ENCODE measurements at places on chromosomes 7 and 10. TPM values are rescaled to one million over a fixed set of nuclear protein-coding genes. Genes with fewer than 3 reads are reported as not detected.
A peak's percentile ranks its signal among the peaks of the same experiment; 100 is the strongest.

ARMC3 gene
- total RNA-seq = 0.33 TPM

IDI2 gene
- not detected for total RNA-seq

ZCCHC24 gene
- total RNA-seq = 19.8 TPM

NXPH1 gene
- total RNA-seq = not detected

C10orf88 gene
- 1.6 TPM for total RNA-seq

DNA sequence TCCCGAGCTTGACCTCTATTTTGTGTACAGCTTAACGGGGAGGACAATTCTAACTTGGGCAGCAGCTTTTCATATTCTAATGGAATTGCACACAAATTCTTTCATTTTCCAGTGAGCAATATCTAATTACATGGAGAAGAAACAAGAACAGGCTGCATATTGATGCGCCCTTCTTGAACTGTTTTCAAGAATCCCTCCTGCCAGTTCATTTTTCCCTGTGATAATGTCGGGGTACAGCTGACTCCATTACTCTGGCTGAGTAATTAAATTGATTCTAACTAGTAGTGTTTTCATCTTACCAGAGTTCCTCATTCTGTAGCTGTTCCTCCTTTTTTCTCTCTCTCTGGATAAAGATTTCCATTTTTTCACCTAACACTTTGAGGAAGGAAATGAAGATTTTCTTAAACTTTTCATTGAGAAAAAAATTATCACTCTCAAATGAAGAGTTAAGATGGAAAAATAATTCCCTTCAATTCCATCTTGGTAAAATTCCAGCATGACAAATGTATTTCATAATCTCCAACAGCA lies 190.9 kb downstream of the FANK1 start:
- no peaks in the 10 kb centered on the region for H3K36me3 ChIP-seq
- H3K27me3 ChIP-seq = no peaks in the 10 kb centered on the region
- no peak overlapping the region for H3K4me3 ChIP-seq
- DNase-seq = no peak
- H3K4me1 ChIP-seq = no peaks in the 10 kb centered on the region

GRCh38 chr7:66634816-66635215 lies 6.1 kb downstream of the KCTD7 start:
- H3K27ac ChIP-seq = no peak overlapping the region
- H3K27me3 ChIP-seq = no peaks in the 10 kb centered on the region
- no peak overlapping the region for H3K4me3 ChIP-seq
- peaks cover 2% of the 10 kb centered on the region for H3K4me1 ChIP-seq
- peaks cover 2% of the 10 kb centered on the region for H3K36me3 ChIP-seq

DNA sequence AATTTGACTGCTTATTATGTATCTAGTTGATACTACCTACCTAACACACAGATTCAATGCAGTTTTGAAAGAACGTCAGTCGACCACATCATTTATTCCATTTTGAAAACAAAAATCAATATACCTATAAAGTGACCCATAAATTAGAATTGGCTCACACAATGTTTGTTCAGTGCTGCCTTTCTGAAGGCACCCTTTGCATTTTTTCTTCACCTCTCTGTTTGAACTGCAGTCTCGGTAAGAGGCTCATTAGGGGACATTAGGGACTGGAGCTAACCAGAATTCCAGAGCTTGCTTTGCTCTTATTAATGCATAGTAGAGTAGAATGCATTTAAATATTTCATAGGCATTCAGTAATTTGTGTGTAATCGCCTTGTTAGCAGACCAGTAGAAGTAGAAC lies 234.1 kb downstream of the FOXP2 start:
- no peaks in the 10 kb centered on the region for H3K27me3 ChIP-seq
- H3K4me1 ChIP-seq = no peaks in the 10 kb centered on the region
- no peak overlapping the region for H3K4me3 ChIP-seq
- H3K27ac ChIP-seq = no peak overlapping the region

DNA sequence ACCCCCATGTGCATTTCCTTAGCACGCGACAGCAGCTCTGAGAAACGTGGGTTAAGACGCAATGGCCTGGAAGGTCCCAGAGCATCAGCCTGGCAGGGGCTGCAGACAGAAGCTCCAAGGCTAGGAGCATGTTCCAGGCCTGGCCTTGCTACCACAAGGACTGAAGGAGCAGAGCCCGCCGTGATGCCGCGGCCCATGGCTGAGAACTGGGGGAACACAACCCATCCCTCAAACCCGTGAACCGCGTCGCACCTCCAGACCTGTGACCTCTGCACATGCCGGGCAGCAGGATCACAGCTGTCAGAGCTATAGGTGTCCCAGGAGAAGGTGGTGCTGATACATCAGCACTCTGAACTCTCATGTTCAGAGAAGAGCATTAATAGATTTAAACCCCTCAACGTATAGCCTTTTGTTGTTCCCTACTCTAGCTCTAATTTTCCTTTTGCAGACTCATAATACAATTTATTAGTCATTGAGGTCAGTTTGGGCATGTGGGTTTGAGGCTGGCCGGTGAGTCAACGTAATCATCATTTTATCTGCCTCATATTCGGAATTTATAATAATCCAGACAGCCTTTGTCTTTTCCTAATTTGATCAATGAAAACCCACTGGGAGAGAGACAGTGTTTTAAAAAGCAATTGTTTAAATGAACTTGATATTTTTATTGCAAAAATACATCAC lies 222.5 kb upstream of the TCERG1L start:
- no peaks in the 10 kb centered on the region for H3K36me3 ChIP-seq
- no peak for DNase-seq
- H3K27me3 ChIP-seq = no peaks in the 10 kb centered on the region
- no peak overlapping the region for H3K4me3 ChIP-seq
- H3K27ac ChIP-seq = no peak overlapping the region

GRCh38 chr7:151351967-151352366 lies 10.4 kb downstream of the NUB1 start:
- H3K36me3 ChIP-seq = no peaks in the 10 kb centered on the region
- no peak overlapping the region for H3K27ac ChIP-seq

DNA sequence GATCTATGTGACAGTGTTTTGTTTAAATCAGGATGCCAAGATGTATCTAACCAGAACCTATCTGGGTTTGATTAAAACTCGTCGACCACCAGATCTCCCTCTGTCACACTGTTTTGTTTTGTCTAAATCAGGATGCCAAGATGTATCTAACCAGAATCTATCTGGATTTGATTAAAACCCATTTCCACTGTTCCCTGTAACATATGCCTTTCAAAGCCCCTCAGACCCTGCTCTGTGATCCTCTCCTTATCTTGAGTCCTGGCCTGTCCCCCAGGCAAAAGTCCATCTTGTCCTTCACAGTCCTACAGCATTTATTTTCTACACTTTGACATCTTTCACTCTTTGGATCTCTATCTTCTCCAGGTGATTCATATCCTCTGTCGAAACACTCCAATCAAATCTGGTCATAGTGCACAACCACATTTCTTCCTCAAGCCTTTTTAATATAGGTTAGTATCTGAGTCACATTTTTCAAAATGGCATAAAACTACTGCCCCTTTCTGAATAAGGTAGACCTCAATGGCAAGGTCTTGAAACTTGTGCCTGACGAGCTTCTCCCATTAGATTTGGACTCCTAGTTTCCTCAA lies 32.5 kb downstream of the ERLIN1 start:
- no peaks in the 10 kb centered on the region for H3K4me1 ChIP-seq
- no peaks in the 10 kb centered on the region for H3K36me3 ChIP-seq
- H3K27ac ChIP-seq = no peak overlapping the region
- no peaks in the 10 kb centered on the region for H3K27me3 ChIP-seq
- no peak overlapping the region for H3K4me3 ChIP-seq

DNA sequence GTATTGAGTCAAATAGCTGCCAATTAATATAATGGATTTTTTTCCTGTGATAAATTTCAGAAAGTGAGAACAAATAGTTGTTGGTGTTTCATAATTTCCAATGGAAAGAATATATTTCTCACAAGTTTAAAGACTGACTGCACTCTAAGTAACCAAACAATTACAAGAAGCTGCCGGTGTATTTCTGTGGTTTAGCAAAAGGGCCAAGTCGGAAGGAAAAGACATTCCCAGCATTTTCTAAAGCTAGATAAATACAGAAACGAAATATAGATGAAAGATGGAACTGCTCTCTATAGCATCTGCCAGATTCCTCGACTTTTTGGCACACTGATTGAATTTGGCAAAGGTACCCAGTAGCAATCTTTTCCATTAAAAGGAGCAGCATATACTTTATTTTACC lies 92.7 kb upstream of the MKX start:
- H3K36me3 ChIP-seq = no peaks in the 10 kb centered on the region
- H3K27me3 ChIP-seq = no peaks in the 10 kb centered on the region
- H3K4me3 ChIP-seq = no peak overlapping the region
- H3K4me1 ChIP-seq = no peaks in the 10 kb centered on the region
- H3K27ac ChIP-seq = no peak overlapping the region

DNA sequence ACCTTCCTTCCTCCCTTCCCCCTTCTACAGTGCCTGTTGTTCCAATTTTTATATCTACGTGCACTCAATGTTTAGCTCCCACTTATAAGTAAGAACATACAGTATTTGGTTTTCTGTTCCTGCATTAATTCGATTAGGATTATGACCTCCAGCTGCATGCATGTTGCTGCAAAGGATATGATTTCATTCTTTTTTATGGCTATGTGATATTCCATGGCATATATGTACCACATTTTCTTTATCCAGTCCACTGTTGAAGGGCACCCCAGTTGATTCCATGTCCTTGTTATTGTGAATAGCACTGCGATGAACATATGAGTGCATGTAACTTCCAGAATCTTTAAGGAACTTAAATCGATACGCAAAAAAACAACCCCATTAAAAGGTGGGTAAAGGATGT lies 39.9 kb downstream of the BET1 start:
- H3K4me1 ChIP-seq = no peaks in the 10 kb centered on the region
- no peak overlapping the region for H3K4me3 ChIP-seq
- no peaks in the 10 kb centered on the region for H3K27me3 ChIP-seq
- H3K27ac ChIP-seq = no peak overlapping the region
- H3K36me3 ChIP-seq = no peaks in the 10 kb centered on the region

- no peak for DNase-seq
- peak overlapping the region; percentile 78 for H3K27ac ChIP-seq
- H3K27me3 ChIP-seq = no peaks in the 10 kb centered on the region
- H3K36me3 ChIP-seq = no peaks in the 10 kb centered on the region
- no peak overlapping the region for H3K4me3 ChIP-seq
Measured at GRCh38 chr7:105672801-105673200, 91.5 kb upstream of the EFCAB10 start.

- H3K27me3 ChIP-seq = no peaks in the 10 kb centered on the region
- H3K27ac ChIP-seq = no peak overlapping the region
- H3K4me1 ChIP-seq = no peaks in the 10 kb centered on the region
- no peaks in the 10 kb centered on the region for H3K36me3 ChIP-seq
- no peak overlapping the region for H3K4me3 ChIP-seq
- no peak for DNase-seq
Measured at GRCh38 chr7:80334908-80335307, 177.0 kb downstream of the GNAT3 start.

GRCh38 chr10:130751106-130751840 lies 560.2 kb downstream of the TCERG1L start:
- H3K4me3 ChIP-seq = no peak overlapping the region
- H3K36me3 ChIP-seq = no peaks in the 10 kb centered on the region
- no peaks in the 10 kb centered on the region for H3K4me1 ChIP-seq
- DNase-seq = no peak
- no peak overlapping the region for H3K27ac ChIP-seq

GRCh38 chr7:28448708-28449107 lies 36.4 kb downstream of the CREB5 start:
- DNase-seq = no peak
- no peak overlapping the region for H3K4me3 ChIP-seq
- H3K4me1 ChIP-seq = no peaks in the 10 kb centered on the region
- no peaks in the 10 kb centered on the region for H3K36me3 ChIP-seq
- H3K27me3 ChIP-seq = no peaks in the 10 kb centered on the region

- no peak overlapping the region for H3K27ac ChIP-seq
- H3K4me3 ChIP-seq = no peak overlapping the region
- H3K27me3 ChIP-seq = no peaks in the 10 kb centered on the region
- no peaks in the 10 kb centered on the region for H3K36me3 ChIP-seq
Measured at GRCh38 chr10:49112098-49112497, 3.2 kb downstream of the VSTM4 start.

- peak overlapping the region; percentile 87 for H3K27ac ChIP-seq
- H3K36me3 ChIP-seq = no peaks in the 10 kb centered on the region
- peak overlapping the region; percentile 22 for H3K4me3 ChIP-seq
- DNase-seq = peak; percentile 93
Measured at GRCh38 chr10:97788552-97789442, 17.0 kb upstream of the SFRP5 start.

- H3K36me3 ChIP-seq = peaks cover 12% of the 10 kb centered on the region
- DNase-seq = no peak
- H3K4me3 ChIP-seq = no peak overlapping the region
- H3K27me3 ChIP-seq = no peaks in the 10 kb centered on the region
- no peak overlapping the region for H3K27ac ChIP-seq
- H3K4me1 ChIP-seq = peaks cover 56% of the 10 kb centered on the region
Measured at GRCh38 chr7:98289333-98289875, 7.9 kb downstream of the BRI3 start.

DNA sequence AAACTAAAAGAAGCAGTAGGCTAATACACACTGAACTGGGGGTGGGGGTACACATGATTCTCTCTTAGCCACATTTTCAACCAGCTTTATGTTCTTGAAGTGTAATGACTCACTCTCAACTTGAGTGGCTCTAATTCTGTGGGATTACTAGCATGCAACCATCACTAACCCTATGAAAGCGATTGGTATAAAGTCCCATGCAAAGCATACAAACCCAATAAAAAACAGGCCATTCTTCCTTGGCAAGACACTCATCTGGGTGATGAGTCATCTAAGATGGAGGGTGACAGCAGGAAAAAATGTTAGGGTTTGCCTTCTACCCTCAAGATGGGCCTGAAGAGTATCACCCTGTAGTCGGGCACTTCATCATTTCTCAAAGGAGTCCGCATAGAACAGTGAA lies 14.9 kb upstream of the PON3 start:
- H3K36me3 ChIP-seq = peaks cover 2% of the 10 kb centered on the region
- H3K27me3 ChIP-seq = no peaks in the 10 kb centered on the region
- H3K4me1 ChIP-seq = no peaks in the 10 kb centered on the region
- no peak overlapping the region for H3K4me3 ChIP-seq
- no peak for DNase-seq

- no peaks in the 10 kb centered on the region for H3K27me3 ChIP-seq
- no peak overlapping the region for H3K27ac ChIP-seq
- no peak overlapping the region for H3K4me3 ChIP-seq
Measured at GRCh38 chr10:37728830-37729229, 128.6 kb downstream of the ZNF248 start.

GRCh38 chr7:87507446-87507845 lies 32.0 kb upstream of the ABCB4 start:
- no peak overlapping the region for H3K4me3 ChIP-seq
- no peaks in the 10 kb centered on the region for H3K36me3 ChIP-seq
- no peak overlapping the region for H3K27ac ChIP-seq
- H3K4me1 ChIP-seq = no peaks in the 10 kb centered on the region
- no peak for DNase-seq

GRCh38 chr10:30184397-30185033 lies 125.1 kb upstream of the JCAD start:
- H3K4me1 ChIP-seq = peaks cover 5% of the 10 kb centered on the region
- no peak overlapping the region for H3K27ac ChIP-seq
- no peak for DNase-seq
- H3K4me3 ChIP-seq = no peak overlapping the region

DNA sequence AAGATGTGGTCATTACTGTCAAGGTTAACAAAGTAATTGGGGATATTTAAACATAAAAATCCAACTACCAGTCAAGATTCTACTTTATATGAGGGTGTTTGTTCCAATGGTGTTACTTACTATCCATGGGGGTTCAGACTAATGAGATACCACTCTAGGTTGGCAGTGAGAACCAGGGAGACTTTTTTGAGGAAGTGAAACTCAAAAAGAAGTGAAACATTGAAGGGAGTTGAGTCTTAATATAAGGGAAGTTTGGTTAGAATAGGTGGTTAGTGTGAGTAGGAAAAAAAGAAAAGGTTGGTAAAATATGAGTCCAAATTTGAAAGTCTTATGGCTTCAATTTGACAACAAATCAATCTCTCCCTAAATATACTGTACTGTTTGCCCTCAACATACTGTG lies 123.6 kb upstream of the ANK3 start:
- peaks cover 2% of the 10 kb centered on the region for H3K4me1 ChIP-seq
- H3K27ac ChIP-seq = no peak overlapping the region
- H3K4me3 ChIP-seq = no peak overlapping the region
- no peak for DNase-seq
- no peaks in the 10 kb centered on the region for H3K27me3 ChIP-seq
